Iris pigment epithelial cell (primary cell): ENCODE measurements at places on chromosomes 5 and 9.

DNA sequence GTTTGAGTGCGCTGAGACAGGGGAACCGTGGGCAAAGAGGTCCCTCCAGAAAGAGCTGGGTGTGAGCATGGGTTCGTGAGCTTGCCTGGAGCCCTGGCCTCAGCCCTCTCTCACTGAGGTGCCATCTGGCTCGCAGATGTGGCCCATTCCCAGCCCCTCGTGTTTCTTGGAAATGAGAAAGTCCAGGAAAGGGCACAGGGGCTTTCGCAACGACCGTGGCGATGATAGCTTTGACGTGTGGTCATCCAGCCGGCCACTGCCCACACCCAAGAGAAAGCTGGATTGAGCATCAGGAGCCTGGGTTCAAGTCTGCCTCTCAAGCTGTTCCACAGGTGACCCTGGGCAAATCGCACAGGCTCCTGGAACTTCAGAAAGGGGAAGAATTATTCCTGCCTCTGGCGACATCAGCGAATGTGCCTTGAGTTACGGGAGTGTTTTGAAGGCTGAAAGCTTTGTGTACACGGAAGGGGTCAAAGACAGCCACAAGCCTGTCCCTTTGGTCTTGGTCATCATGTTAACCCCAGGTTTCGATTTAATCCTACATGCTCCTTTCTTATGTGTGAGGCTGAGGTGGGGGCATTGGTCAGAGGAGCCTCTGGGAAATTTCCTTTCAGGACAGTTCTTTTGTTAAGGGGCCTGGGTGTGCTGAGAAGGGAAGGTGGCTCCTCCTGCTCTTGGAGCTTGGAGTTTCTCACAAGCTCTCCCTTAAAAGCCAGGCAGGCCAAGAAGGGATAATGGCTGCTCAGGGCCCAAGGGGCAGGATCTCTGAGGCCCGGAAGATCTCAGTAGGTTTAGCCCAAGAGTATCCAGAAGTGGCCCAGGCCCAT, 41.7 kb upstream of the IL17B start:
- peak; percentile 86 for DNase-seq

DNA sequence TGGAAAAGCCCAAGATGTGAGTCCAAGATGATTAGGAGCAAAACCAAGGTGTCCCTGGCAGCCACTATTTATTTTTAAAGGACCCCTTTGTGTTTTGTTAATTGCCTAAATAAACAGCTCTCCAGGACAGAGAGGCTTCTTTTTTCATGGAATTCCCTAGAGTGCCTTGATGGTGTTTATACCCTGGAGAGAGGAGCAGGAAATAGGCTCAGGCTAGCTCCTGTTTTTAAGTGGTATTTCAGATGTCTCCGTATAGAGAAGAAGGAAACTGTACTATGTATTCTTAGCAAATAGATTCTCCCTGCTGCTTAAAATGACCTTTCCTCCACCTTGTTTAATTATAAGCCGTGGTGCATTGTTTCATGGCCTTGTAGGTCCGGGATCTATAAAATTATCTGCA, 292.4 kb downstream of the CD180 start:
- no peak for DNase-seq

- no peak for DNase-seq
These were observed 1388.3 kb upstream of the ACO1 start for GRCh38 chr9:30995956-30996738.

- DNase-seq: peak; percentile 72
These were observed 3.9 kb upstream of the SPINK1 start for GRCh38 chr5:147835386-147835798.

DNA sequence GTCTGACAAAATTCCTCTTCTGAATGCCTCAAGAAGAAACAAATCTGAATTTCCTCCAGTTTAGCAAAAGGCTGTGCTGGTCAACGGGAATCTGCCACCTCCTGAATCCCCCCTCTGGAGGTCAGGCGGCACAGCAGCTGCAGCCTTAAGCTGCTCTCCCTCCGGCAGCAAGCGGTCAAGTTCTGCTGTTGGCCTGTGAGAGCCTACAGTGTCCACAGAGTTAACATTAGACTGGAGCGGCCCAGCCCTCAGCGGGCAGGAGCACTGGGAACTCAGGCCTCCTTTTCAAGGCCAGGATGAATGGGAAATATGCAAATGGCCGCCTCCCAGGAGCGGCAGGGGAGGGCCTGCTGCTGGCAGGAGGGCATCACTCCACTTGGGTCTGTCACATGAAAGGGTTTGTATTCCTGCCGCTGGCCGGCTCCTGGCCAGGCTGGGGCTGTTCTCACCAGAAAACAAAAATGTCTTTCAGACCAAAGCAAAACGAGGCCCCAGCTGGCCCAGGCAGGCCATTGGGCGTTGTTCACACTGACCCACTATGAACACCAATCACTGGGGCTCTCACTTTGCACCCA, 8.2 kb downstream of the ACSL6 start:
- peak; percentile 16 for DNase-seq

GRCh38 chr5:149001162-149001561, 61.7 kb downstream of the SH3TC2 start:
- DNase-seq: peak; percentile 42

DNA sequence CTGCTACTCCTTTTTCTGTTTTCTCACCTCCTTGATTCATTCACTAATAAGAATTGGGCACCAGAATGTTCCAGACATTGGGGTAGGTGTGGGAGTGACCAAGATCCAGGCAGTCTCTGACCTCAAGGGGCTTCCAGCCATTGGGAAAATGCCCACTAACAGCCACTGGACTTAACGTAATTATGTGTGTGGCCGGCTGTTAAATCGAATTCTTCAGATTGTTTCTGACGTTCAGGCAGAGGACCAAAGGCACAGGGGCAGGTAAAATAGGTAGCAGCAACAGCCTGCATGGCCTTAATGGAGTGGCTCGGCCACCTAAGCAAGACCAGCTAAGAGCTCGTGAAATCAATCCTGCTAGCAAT, 48.4 kb upstream of the CKMT2 start:
- DNase-seq: no peak
